NCI-H510A (cell line): ENCODE measurements at places on chromosomes 3 and 15.

DNA sequence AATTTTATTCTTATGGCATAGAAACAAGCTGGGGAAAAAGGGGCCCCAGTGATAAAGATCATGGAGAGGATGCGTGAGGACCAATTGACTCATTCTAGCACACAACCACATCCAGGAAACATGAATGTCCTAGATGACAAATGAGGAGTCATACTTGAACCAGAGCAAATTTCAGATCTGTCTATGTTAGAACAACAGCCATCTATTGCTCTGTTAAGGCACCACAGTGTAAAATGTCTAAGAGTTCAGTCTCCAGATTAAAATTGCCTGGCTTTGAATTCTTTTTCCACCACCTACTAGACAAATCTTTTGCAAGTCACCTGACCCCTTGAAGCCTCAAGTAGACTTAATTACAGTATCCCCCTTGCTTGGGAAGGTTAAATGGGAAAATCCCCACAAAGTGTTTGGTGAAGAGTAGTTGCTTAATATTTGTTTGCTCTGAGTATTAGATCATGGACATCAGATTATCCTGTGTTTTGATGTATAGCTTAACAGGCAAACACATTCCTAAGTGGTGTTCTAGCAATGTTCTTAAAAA, 258.7 kb upstream of the TGFBR2 start:
- no peak for DNase-seq

DNA sequence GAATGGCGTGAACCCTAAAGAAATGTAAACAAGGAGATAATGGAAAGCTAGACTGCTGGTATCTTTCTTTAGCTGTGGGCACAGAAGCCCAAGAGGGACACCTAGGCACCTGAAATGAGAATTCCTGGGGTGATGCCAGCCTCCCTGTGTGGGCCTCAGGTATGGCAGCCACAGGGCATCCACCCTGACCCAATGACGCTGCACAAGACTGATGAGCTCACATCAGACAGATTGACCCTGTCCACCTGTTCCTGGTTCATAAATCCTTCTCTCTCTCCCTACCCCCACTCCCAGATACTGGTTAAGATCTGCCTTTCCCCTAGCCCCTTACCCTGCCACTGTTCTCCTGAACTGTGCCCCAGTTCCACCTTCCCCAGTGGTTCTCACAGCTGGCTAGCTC, 1.5 kb downstream of the GLB1 start:
- no peak for DNase-seq

GRCh38 chr3:38601956-38602550, 47.4 kb downstream of the SCN5A start:
- DNase-seq = no peak

DNA sequence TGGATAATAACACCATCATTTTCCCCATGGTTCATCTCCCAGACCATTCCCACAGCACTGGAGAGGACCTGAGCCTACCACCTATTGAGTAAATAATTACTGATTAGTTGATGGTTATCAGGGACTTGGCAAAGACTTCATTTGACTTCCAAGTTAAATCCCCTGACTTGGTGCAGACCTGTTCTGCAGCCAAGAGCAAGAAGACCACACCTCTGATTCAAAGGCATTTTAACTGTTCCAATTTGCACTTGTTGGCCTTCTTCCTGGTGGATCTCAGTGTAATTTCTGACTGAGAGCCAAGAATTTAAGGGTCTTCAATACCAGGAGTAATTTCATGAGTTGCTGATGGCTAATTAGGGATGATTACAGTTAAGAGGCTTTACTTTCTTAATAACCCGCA, 24.0 kb downstream of the THSD4 start:
- DNase-seq = no peak

DNA sequence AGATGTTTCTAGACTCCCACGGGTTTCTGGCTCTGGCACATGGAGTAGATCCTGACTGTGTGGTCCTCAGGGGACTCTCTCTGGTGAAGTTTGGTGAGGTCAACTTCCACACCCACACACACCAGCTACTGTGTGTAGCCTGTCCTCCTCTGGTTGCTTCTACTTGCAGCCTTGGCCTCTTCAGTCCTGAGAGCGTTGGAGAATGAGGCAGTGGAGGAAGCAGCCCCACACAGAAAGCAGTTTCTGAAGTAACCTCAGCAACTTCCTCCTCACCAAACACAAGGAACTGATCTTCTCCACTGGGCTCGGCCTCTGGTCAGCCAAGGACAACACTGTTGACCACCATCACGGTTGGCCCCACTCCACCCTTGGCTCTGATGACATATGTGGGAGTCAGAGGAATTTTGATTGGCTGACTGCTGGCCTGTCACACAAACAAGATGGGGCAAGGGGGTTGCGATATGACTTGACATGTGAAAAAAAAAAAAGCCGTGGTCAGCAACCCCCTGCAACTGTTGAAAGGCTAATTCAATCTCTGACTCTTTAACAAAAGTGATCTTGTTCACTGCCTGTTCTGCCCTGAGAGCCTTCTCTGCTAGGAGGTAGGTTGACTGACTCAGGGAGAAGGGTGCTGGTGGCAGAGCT, 19.6 kb downstream of the CD86 start:
- no peak for DNase-seq

DNA sequence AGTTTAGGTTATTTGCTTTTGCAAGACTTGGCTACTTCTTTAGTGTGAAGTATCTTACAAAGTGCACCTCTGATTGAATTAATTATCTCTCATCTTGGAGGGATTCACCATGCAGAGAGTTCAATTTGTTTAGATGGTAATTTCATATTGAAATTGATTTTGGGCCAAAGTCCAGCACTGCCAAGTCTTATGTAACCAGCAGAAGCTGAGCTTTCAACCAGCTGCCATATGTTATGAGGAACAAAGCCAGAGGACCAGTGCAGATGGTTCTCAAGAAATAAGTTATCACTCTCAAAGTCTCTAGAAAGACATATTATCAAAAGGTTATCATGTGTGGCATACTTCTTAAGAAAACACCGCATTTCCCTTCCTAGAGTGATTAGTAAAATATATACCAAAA, 29.0 kb downstream of the ABHD6 start:
- no peak for DNase-seq
